GM12891 (cell line): ENCODE measurements at places on chromosomes 5 and 9.

DNA sequence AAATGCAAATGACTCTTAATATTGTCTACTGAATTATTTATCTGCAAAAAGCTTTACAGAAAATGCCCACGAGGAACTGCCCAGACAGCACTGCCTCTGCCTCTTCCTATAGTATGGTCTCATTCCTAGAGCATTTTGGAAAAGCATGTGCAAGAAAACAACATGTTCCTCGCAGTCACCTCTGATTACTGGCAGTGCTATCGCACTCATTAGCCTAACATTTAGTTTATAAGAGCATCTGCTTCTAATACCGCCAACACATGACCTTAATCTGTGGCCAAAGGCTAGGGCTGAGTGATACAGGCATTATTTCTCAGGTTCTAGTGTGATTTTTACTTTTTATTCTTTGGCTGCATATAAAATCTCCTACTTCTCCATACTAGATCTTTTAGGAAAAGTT lies 259.2 kb downstream of the FBXL17 start:
- no peak for DNase-seq

GRCh38 chr9:107874591-107875369 lies 385.2 kb upstream of the KLF4 start:
- no peak for DNase-seq

DNA sequence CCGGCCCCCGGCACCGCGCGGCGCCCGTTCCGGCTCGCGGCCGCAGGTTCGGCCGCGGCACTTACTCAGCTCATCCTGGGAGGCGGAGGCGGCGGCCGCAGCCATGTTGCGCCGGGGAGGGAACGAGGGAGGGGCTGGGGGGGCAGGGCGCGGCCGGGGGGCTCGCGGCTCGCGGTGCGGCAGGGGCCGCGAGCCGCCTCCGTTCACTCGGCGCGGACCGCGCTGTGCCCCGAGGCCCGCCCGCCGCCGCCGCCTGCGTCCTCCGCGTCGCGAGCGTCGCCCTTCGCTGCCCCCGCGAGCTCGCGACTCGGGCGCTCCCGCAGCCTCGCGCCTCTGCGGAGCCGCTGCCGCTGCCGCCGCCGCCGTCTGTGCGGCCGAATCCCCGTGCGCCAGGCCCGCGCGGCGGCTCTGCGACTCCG lies 735 bp downstream of the ECPAS start:
- DNase-seq, result peak; percentile 55

GRCh38 chr9:14314929-14315874 lies 1.3 kb upstream of the NFIB start:
- no peak for DNase-seq

GRCh38 chr9:129264388-129264787 lies 86.3 kb upstream of the IER5L start:
- no peak for DNase-seq

GRCh38 chr5:176816791-176817347 lies 6.5 kb downstream of the UNC5A start:
- DNase-seq, result no peak

DNA sequence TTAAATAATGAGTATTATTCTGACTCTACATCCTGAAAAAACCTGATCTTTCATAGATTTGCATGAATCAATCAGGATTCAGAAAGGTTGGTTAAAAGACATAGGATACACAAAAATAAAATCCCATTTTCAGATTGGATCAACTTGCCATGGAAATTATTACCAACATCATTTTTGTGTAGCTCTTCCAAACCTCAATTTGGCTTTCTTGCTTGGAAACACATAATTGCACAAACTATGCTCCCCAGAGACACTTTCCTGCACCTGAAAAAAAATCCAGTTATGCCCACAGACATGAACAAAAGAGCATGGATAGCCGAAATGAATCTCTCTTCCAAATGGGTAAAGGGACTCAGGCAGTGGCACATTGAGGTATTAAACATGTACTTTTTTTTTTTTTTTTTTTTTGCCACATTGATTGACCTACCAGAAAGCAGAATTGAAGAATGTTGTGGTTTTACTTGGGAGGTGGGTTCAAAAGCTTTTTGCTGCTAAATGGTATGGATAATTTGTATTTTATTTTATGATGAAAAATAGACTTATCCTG lies 135.4 kb upstream of the FBN2 start:
- no peak for DNase-seq

- DNase-seq, result no peak
Observed at GRCh38 chr9:21605489-21605931, 123.4 kb upstream of the IFNE start.

DNA sequence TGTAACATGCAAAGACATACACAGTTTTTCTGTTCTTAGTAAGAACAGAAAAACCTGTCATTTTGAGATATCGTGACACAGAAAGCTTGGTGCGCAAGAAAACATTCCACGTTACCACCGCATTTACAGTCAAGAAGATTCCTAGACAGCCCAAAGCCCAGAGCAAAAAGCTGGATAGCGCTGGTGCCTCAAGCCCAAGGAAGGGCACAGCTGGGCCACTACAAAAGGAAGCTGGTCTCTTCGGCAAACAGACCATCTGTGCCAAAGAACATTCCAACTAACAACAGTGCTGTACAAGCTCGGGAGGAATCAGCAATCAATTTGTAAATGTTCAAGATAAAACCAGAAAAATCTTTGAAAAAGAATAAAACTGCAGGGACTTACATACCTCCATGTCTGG lies 31.0 kb downstream of the PSMB7 start:
- DNase-seq, result no peak

- no peak for DNase-seq
Observed at GRCh38 chr5:176339304-176339703, 22.3 kb downstream of the KIAA1191 start.

- DNase-seq, result no peak
Observed at GRCh38 chr5:78597068-78597973, 51.3 kb downstream of the LHFPL2 start.

GRCh38 chr9:74783408-74783807 lies 104.3 kb downstream of the TRPM6 start:
- DNase-seq, result no peak

DNA sequence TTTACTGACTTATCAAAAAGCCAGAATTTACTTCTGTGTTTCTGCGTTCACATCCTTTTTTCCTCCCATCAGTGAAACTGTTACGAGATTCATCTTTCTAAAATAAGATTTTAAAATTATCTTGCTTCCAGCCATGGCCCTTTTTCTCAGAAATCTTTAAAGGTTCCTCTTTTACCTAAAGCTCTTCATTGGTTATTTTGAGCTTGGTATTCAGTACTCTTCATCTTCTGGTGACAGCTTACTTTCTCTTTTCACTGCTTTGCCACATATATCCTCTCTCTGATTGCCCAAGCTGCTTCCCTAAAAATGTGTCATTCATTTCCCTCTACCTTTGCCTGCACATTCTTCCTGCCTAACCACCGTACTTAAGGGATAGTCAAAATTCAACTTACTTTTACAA lies 32.3 kb downstream of the TGFBR1 start:
- DNase-seq, result no peak

- DNase-seq, result no peak
Observed at GRCh38 chr9:108980893-108981292, 32.4 kb downstream of the CTNNAL1 start.

GRCh38 chr9:124257844-124258606 lies at the start of gene NEK6:
Gene NEK6 (plus strand): TSS chr9:124257949. CDS start chr9:124301965, 44,016 bp downstream.
- DNase-seq, result peak; percentile 52

GRCh38 chr5:112159435-112159834 lies 259.6 kb downstream of the EPB41L4A start:
- no peak for DNase-seq

- DNase-seq, result no peak
Observed at GRCh38 chr5:90214991-90215390, 194.6 kb downstream of the CETN3 start.

- DNase-seq, result no peak
Observed at GRCh38 chr9:121566481-121567465, 67.1 kb upstream of the GGTA1 start.

- no peak for DNase-seq
Observed at GRCh38 chr9:134863306-134863902, 17.2 kb upstream of the FCN2 start.

- DNase-seq, result no peak
Observed at GRCh38 chr9:24035816-24036215, 209.8 kb upstream of the ELAVL2 start.
